ENCODE measurements at places on chromosomes 5 and 9. TPM values are rescaled to one million over a fixed set of nuclear protein-coding genes. Genes with fewer than 3 reads are reported as not detected.

GRCh38 chr5:135497971-135498636 lies 37.7 kb downstream of the NEUROG1 start:
- no peak for DNase-seq

- no peak for DNase-seq
Observed at GRCh38 chr9:36559036-36559695, 13.5 kb upstream of the MELK start.

GRCh38 chr5:133401731-133402347 lies 210.5 kb downstream of the FSTL4 start:
- DNase-seq: no peak

DNA sequence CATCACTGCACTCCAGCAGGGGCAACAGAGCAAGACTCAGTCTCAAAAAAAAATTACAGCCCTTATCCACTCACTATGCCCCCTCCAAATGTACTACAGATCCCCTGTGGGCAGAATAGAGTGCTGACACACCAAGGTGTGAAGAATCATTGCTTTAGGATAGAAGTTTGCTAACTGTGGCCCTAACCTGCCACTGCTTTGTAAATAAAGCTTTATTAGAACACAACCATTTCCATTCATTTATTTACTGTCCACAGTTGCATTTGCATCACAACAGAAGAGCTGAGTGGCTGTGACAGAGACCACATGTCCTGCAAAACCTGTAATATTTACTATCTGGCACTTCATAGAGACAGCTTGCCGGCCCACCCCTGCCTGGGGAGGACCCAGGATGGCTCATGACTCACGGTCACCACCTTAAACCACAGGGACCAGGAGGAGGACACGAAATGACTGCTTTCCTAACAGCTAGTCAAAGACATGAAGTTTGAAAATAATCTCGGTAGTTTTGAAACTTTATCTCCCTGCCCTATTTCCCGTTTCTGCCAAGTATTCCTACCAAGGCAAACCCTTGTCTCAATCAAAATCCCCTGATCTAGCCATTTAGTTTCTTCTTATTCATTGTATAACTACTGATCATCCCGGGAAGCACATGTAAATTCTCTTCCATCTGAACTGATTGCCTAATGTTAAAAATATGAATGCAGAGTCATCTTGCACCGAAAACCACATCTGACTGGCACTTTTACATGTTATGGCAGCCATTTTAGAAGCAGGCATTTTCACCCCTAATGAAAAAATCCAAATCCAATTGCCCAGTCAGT lies 206.1 kb downstream of the SLIT3 start:
- no peak for DNase-seq

- DNase-seq: no peak
Observed at GRCh38 chr5:36662291-36662851, 56.0 kb downstream of the SLC1A3 start.

DNA sequence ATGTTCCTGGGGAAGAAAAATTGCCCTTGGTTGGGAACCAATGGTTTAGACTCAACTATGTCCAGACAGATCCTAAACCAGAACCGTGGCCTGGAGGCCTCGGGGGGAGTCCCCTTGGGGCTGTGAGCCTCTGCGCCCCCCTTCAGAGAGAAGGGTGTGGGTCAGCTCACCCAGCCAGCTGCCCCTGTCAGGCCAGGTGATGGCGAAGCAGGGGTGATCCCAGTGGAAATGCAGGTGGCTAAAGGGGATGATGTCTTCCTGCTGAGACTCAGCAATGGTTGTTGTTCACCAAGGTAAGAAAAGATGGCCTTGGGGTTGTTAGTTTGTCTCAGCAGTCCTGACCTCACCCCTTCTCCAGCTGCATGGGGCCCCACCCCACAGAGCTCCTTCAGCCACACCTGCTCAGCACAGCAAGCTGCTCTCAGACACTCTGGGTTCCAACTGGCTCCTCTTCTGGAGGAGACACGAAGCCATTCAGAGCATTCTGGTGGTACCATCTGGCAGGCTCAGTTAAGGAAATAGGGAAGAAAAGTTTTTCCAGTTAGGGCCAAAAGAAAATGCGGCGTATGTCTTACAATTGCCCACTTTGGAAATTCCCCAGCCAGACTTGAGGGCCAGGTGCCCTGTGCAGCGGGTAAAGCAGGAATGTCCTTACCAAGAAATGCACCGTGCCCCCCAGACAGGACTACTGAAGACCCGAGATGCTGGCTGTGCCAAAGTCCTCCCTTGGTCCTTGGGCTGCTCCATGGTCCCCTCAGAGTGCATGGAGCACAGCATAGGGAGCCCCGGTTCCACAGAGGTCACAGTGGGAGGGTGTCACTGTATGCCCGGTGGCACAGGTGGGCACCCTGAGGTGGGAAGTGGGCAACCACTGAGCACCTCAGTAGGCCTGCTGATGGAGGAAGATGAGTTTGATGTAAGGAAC lies 90.2 kb downstream of the NSUN2 start:
- no peak for DNase-seq

GRCh38 chr9:4686112-4686511 lies 6.7 kb downstream of the CDC37L1 start:
- DNase-seq: no peak

GRCh38 chr9:26210338-26210851 lies 532.2 kb upstream of the TUSC1 start:
- DNase-seq: no peak

The NUTM2F gene
- not detected for polyA plus RNA-seq

DNA sequence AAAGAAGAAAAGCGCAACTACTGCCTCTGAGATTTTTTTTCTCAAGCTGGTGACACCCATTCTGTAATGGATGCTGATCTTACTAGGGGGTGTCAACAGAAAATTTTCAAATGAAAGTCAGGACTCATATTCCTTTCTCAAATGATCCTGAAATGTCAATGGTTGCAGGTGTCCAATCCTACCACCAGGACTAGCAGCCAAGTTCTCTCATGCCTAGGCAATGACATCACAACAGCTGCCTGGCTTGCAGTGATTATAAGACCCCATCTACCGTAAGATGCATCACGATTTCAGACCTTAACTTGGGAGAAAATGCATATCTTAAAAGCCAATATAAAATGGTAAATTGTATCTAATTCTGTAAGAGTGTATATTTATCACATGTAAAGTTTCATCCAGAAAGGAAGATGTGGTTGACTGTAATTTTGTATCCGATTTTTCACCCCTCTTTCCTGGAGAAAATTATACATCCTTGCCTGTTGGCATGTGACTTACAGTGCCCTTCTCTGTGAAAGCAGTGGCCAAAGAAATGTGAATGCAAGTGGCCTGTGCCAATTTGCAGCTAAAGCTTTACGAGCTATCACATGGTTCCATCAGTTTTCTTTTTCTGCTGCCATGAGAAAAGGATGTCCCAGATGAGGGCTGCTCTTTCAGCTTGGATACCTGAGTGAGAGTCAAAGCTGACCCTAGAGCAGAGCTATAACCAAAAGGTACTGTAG lies 104.4 kb downstream of the DENND1A start:
- DNase-seq: no peak

DNA sequence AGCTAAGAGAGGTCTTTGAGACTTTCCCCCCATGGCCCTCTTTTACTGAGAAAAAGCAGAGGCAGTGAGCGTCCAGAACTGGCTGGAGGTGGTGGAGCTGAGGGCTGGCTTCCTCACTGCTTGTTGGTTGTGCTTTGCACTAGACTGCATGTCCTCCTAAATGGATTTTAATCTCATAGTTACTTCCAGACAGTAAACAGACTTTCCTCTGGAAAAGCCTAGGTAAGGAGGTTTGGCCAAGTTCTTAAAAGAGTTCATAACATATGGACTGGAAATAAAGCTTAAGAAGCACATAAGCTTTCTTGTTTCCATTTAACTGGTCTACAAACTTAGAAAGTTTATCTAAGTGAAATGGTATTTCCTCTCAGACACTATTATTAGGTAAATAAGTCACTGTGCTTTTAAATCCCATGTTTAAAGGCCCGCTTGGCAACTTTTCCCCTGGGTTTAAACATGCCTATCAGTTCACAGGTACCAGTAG lies 2.0 kb downstream of the ASPN start:
- no peak for DNase-seq

DNA sequence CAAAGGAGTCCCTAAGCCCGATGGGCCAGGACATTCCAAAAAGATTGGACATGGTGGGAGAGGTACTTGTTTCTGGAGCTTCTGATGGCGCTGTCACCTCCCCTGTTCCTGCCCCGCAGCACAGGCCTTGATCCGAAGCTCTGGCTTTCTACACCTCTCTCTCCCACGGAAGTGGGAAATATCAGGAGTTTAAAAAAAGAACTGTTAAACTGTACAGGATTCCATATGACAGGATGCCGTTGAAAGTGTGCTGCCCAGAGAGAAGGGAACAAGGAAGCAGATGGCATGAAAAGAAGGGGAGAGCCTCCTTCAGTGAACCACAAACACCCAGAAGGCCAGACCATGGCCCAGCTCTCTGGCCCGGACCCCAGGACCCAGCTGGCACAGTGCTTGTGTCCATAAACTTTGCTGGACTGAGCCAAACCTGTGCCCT lies 26.8 kb upstream of the SLC2A8 start:
- no peak for DNase-seq

The SLC35D2 gene
- polyA plus RNA-seq: 22.1 TPM

The ZNF366 gene
- polyA plus RNA-seq: 1.4 TPM

The PKN3 gene
- 1.3 TPM for polyA plus RNA-seq

DNA sequence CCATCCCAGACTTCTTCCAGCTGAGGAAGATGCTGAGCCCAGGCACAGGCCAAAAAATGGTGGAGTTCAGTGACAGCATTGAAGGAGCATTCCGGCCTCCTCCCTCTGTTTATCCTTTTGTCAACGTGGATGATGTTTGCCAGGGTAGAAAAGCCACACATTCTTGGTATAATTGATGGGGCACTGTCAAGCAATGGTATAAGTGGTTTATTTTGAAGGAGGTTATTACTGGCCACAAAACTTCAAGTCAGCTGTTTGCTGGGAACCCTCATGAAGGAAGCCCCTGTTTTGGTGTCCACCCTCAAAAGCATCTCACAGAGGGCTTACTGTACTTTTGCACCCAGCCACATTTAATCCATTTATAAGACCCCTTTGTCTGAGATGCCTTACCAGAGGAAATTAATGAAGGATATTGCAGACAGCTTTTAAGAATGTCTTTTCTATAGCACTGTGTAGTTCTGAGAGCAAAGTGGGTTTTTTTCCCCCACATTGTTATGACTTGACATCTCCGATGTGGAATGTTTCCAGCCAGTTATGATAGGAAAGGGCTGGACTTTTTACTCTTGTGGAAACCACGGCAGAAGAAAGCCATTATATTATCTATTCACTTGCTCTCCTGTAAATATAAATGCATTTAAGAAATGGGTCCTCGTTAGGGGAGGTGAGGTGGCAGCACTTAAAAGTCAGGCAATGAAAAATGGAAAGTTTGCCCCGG lies 95.5 kb upstream of the SPATA31D4 start:
- no peak for DNase-seq

DNA sequence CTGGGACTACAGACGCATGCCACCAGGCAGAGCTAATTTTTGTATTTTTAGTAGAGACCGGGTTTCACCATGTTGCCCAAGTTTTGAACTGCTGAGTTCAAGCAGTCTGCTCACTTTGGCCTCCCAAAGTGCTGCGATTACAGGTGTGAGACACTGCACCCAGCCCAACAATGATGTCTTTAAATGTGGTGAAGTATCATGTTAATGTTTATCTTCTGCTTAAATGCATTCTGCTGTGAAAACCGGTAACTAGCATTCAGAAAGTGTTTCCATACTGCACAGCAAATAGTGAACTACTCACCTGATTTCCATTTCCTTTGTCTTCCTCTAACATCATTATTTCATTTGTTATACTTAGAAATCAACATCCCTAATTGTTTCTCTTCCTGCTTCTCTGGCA lies 264.0 kb upstream of the ITGA1 start:
- DNase-seq: no peak

The LHX3 gene
- not detected for polyA plus RNA-seq

The AK8 gene
- 2.7 TPM for polyA plus RNA-seq

The SNCAIP gene
- 46.9 TPM for polyA plus RNA-seq

DNA sequence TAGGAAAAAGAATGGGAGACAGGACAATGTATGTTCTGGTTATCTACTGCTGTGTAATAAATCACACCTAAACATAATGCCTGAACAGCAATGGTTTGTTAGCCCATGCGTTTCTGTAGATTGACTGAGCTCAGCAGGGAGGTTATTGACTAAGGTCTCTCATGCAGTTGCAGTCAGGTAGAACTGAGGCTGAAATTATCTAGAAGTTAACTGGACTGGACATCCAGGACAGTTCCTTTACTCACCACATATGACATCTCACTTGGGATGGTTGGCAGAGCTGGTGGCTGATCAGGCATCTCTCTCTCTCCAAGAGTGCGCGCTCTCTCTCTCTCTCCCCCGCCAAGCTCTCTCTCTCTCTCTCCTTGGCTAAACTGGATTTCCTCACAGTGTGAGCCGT lies 8.9 kb upstream of the FOXB2 start:
- no peak for DNase-seq

The SPINK7 gene
- not detected for polyA plus RNA-seq

The LHX2 gene
- polyA plus RNA-seq: not detected

The TPD52L3 gene
- polyA plus RNA-seq: not detected

- no peak for DNase-seq
Observed at GRCh38 chr5:63960646-63961045, 1.6 kb downstream of the HTR1A start.

GRCh38 chr9:21395778-21396717 lies 10.8 kb upstream of the IFNA2 start:
- DNase-seq: peak; percentile 58

The IFNA21 gene
- not detected for polyA plus RNA-seq

GRCh38 chr9:7210854-7211637 lies 453.3 kb downstream of the KDM4C start:
- no peak for DNase-seq

GRCh38 chr5:73160239-73160671 lies 12.7 kb upstream of the TMEM174 start:
- DNase-seq: no peak

The TSSK1B gene
- polyA plus RNA-seq: not detected

DNA sequence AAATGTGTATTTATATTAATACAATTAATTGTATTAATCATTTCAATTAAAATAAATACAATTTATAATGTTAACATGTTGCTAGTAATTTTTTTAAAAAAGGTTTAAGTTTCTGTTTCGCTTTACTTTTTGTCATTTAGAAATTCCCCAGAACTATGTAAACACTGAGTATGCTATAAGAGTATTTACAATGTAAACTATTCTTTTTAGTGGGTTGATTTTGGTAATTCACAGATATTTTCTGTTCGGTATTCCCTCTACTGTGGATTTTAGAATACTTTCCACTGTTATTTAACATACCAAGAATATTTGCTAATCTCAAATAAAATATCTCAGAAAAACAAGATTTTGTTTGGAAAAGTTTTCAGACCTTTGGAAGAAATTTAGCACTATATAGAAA lies 1564.4 kb downstream of the EFNA5 start:
- DNase-seq: no peak

- no peak for DNase-seq
Observed at GRCh38 chr5:95786821-95787418, 35.6 kb downstream of the GLRX start.

The TAF11L11 gene
- polyA plus RNA-seq: not detected

All from ovary (tissue), 10 donors.